8988T (cell line): ENCODE measurements at places on chromosomes 2 and 18.

DNA sequence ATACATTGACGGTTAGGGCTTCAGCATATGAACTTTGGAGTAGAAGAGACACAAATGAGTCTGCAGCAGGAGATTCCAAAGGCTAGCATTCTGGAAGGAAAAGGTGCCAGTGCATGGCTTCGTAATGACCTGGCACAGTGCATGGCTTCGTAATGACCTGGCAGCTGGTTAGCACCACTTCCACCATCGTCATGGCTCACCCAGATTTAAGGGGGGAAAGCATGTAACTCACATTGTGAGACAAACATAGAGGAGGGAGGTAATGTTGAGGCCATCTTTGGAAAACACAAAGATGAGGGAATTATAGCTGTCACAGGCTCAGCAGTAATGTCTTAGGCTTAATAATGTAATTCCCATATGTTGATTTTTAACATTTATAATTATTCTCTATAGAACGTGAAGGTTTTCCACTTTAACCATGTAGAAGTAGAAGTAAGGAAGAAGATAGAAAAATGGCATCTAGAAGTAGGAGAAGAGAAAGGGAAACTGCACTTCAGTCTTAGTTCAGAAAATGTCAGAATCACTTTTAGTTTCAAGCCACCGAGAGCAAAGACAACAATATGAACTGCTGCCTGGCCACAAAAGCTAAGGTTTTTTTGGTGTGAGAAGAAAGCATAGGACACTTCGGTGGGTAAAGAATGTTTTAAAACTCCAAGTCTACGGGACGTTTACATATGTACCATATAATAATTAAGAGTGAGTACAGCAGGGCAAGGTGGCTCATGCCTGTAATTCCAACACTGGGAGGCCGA, 6.8 kb upstream of the STK25 start:
- DNase-seq, result no peak

DNA sequence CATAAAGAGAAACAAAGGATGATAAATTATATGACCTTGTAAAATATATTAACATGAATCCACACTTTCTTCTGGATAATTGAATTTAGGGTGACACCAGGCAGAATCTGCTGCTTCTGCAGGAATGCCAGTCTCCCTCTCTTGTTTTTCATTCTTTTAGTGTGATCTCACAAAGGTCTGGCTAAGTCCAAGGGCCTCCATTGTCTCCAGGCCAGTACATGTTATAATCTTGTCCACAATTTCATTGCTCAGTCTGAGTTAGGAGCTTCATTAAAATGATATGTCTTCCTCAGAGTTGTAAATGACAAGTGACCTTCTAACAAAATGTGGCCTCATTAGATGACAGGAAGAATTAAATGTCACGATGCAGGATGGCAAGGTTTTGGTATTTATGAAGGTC, 110.2 kb downstream of the APOB start:
- DNase-seq, result no peak

DNA sequence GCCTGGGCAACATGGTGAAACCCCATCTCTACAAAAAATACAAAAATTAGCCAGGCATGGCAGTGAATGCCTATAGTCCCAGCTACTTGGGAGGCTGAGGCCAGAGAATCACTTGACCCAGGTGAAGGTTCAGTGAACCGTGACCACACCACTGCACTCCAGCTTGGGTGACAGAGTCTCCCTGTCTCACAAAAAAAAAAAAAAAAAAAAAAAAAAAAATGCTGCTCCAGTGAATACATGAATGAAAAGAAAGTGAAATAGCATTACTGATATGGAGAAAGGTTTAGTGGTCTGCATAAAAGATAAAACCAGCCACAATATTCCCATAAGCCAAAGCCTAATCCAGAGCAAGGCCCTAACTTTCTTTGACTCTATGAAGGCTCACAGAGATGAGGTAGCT, 44.5 kb downstream of the METTL8 start:
- no peak for DNase-seq

DNA sequence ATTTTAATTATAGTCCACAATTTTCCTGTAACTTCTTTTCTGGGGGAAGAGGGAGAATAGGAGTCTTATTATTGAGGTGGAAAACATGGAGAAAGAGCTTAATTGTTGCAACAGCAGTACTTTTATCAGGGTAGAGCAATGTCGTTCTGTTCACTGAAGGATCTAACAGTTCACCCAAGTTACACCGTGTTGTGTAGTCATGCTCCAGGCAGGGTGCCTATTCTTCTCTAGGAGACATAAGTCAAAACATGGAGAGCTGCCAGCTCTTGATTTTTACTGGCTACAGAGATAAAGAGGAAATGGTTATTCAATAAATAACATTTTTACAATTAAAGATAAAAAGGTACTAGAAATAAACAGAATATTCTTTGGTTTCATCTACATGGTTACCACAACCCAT, 594.3 kb upstream of the NETO1 start:
- DNase-seq, result no peak

DNA sequence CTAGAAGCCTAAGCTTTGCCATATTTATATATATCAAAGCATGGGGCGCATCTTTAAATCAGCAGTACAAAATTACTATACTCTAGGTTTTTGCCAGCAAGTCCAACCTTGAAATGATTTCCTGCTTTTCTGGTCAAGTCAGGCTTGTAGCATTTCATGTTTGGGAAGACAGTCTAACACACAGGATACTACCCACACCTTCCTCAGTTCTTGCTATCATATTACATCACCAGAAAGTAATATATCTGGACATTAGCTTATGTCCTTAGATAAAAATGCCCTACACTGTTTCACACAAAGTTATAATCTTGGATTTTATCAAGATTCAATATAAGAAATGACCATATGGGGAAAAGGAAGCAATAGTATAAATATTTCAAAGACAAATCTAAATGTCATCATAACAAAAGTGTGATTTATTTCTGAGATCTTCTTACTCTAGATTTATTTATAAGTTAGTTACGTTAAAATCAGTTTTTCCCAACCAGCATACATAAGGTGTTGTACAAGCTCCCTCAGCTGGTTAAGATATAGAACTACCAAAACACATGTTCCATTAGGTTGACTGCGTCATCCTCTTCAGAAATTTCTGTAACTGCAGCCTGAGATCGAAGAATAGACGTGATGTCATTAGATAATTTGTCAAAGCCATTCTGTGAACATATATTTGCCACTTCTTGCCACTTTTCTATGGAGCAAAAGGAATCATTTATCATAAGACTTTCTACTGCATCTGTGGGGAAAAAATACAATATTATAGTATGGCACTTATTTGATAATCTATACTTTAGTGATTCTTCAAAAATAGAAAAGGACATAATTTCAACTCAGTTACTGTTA, 56.6 kb downstream of the CLHC1 start:
- DNase-seq, result no peak

- no peak for DNase-seq
These were observed 578.6 kb upstream of the RAB6C start for GRCh38 chr2:129400826-129401225.

DNA sequence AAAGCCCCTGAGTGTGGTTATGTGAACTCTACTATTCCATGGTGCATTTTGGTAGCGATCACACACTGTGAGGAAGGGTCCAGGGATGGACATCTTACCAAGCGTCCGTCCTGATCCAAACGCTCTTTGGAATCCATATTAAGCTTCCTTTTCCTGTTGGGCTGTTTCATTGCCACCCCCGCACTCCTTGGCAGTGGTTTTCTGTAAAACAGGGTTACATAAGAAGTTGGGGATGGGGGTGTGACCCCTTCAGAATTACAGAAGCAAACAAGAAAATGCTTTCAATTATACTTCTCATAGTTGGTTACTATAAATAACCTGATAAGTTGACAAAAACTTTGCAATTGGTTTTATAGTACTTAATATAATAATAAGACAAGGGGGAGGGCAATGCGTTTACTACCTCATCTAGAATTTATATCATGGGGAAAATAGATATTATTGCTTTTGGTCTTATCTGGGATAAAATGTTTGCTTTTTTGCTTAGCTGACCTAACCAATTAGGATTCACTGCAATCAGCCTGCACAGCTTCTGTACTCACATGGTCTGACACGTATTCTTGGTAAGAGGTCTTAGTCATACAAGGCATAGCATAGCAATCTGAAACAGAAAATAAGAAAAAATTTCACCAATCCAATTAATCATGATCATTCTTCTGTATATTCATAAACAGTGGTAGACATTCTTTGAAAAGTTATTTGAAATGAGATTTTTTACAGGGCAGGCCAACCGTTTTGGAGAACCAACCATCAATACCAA, 103.1 kb downstream of the L3MBTL4 start:
- DNase-seq, result no peak

GRCh38 chr2:100957996-100958653, 44.0 kb upstream of the RPL31 start:
- no peak for DNase-seq

DNA sequence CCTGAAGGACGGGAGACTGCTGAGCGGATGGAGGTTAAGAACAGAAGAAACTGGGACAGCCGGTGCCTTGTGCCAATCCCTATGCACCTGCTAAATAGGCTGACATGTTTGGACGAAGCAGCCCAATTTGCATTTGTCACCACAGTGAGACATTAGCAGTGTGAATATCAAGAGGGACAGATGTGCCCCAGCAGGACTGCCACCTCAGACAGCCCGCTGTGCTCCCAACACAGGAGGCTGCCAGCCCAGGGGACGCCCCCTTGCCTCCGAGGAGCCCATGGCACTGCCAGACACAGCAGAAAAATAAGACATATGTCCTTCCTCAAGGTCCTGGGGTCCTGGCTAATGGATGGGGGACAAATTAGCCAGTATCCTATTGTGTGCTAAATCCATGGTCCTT, 306.7 kb upstream of the POU3F3 start:
- DNase-seq, result no peak

GRCh38 chr2:210203147-210203546, 22.1 kb downstream of the ACADL start:
- no peak for DNase-seq

- DNase-seq, result no peak
These were observed 55.4 kb downstream of the RTP5 start for GRCh38 chr2:241924909-241925250.

DNA sequence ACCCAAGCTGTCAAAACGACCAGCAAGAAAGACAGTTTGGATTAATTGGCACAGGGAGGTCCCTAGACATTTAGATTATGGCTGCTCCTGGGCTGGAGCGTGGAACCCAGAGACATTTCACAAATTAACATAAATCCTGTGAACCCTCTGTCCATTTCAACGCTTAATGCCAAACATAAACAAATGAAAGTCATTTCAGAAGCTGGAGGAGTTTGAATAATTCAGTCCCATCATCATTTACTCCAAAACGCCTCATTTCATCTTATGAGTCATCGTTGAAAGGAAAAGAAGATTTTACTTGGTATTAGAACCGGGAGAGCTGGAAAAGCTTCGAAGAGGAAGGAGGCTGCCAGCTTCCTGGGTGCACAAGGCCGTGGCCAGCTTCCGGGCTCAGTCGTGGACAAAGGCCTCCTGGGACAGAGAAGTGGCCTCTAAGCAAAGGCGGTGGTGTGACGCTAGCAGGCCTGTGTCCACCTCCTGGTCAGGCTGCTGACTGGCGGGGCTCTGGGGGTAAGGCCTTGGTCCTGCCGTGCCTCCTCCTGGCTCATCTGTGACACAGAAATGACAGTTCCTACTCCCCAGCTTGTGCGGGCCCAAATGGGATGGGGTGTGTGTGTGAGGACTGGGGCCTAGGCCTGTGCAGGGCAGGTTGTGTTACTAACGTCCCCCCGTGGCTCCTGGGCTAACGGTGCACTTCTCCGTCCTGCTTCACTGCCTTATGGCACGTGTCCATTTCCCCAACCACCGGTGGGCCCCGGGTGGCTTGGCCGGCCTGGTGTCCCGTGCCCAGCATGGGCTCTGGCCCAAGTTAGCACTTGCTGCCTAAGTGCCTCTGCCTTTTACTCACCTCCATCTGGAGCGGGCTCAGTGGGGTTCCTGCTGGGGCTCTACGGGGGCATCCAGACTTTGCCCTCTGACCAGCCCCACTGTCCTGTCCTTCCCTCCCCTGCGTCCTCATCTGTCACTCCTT, 71.6 kb downstream of the RRM2 start:
- no peak for DNase-seq

- DNase-seq, result no peak
These were observed 36.0 kb upstream of the IKZF2 start for GRCh38 chr2:213187386-213187785.

DNA sequence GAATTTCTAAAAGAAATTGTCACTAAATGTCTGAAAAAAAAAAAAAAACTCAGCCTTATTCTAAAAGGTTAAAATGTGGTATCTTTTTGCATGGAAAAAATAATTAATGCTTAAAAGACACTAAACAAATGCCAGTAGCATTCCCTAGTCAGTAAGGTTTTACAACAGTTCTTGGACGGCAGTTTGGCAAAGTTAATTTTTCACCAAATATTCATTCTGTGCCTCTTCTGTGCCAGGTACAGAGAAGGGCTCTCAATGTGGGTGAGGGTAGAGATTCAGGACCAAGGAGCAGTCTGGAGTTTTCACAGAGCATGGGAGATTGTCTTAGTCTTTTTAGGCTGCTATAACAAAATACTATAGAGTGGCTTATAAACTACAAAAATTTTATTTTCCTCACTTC, 6.0 kb upstream of the CCDC93 start:
- no peak for DNase-seq

GRCh38 chr2:240589850-240590525, 3.5 kb downstream of the CAPN10 start:
- no peak for DNase-seq

GRCh38 chr2:217551252-217551899, 451.4 kb downstream of the TNS1 start:
- no peak for DNase-seq

- DNase-seq, result no peak
These were observed 10.5 kb upstream of the MYCN start for GRCh38 chr2:15929861-15930260.

GRCh38 chr2:11389551-11390398, 45.3 kb upstream of the ROCK2 start:
- no peak for DNase-seq

- DNase-seq, result no peak
These were observed 142.7 kb downstream of the FIGN start for GRCh38 chr2:163592954-163593622.

DNA sequence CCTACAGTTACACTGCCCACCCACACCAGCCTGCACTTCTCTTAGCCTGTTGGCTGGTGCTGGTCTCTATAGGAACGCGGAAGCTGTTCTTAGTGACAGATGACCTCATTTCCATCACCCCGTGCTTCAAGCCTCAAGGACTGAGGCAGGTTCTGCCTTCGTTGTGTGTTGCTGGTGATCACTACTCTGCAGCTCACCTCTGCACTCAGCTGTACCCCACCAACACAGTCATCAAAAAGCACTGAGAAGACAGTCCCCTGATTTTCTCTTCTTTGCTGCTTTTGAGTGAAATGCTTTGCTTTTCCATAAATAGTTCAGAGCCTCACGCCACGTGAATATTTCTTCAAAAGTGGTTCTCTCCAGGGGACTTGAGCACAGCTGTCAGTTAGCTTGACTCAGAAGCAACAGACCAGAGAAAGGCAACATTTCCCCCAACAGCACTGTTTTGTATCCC, 225.7 kb upstream of the CCDC150 start:
- DNase-seq, result no peak

GRCh38 chr2:37390777-37391176, 46.3 kb downstream of the QPCT start:
- no peak for DNase-seq

DNA sequence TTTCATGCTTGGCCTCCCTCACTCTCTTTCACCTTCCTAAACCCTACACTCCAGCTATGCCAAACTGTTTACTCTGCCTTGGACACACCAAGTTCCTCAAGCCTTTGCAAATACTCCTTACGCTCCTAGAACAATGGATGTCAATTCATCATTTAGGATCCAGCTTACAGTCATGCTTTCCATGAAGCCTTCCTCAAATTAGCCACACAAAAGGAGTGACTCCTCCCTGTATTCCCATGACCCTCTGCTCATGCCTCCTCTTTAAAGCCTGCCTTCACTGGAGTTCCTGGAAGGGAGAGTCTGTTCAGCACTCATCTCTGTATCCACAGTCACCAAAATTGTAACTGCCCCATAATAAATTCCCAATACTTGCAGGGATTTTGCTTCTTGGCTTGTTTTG, 721 bp upstream of the EHD3 start:
- DNase-seq, result no peak
